ENCODE measurements at places on chromosomes 2 and 18.

- DNase-seq = no peak
Observed at GRCh38 chr18:63237881-63238692, 81.5 kb downstream of the BCL2 start.

GRCh38 chr18:41268271-41268670, 686.8 kb upstream of the PIK3C3 start:
- no peak for DNase-seq

- DNase-seq = no peak
Observed at GRCh38 chr2:118967124-118967880, 25.3 kb downstream of the MARCO start.

DNA sequence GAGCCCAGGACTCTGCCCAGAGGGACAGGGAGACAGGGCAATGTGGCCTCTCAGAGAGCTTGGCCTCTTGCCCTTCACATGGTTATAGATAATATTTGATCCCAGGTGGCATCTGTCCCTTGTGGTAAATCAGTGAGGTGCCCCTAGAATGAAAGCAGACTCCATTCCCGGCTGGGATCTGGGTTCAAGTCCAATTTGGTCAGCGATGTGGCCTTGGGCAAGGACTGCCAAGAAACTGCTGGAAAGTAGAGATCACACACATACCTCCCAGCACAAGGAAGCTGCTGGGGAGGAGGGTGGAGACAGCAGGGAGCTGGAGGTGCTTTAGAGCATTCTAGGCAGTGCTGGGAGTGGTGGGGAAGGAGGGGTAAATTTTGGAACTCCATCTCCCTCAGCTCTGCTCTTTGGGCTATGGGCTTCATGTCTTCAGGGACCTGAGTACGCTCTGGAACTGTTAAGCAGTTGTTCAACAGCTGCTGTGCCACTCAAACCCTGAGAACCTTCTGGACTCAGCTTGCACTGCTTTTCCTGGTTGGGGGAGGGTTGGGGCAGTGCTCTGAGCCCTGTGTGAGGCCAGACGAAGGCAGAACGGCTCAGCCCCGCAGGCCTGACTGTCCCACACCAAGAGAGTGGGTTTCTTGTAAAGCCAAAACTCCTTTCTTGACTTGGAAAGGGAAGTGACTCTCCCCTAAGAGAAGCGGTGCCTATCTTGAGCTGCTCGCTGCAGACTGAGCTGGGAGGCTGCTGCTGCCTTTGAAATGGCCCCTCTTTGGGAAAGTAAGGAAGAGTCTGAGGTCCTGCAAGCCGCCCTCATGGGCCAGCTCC, 23.0 kb downstream of the INPP5D start:
- DNase-seq = no peak

GRCh38 chr2:104866122-104866864, 12.4 kb downstream of the POU3F3 start:
- no peak for DNase-seq

DNA sequence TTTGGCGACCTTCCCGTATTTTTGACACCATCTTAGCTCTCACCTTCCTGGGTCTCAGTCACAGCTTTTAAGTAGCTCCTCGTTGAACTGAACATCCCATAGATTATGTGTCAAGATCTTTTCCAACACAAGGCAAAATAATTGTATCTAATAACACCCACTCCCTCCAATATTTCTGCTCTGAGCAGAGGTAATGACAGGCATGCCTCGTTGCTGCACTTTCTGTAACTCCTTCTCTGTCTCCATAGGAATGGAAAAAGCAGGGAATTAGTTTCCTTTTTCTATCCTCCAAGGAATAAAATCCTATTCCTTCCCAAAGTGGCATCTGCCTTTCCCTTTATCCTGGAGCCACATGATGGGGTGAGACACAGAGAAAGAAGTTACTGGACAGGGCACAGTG, 174.0 kb upstream of the CDH20 start:
- no peak for DNase-seq

- DNase-seq = no peak
Observed at GRCh38 chr2:16430846-16431245, 234.8 kb downstream of the CYRIA start.

- DNase-seq = no peak
Observed at GRCh38 chr2:223029287-223029686, 22.7 kb upstream of the KCNE4 start.

DNA sequence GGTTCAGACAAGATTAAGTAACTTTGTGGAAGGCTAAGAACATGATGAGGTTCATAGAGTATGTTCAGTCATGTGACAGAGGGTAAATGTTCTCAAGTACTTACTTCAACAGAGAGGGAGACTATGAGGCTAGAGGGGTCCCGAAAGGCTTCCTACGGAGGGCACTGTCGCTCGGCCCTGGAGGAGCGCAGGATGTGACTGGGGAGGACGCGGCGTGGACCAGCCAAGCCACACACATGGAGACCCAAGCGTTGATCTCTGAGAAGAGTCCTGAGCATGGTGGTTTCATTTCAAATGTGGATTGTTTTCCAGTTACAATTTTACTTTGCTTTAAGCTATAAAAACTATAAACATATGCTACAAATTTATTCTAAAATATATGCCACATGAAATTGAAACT, 227.5 kb downstream of the PTGR3 start:
- DNase-seq = no peak

DNA sequence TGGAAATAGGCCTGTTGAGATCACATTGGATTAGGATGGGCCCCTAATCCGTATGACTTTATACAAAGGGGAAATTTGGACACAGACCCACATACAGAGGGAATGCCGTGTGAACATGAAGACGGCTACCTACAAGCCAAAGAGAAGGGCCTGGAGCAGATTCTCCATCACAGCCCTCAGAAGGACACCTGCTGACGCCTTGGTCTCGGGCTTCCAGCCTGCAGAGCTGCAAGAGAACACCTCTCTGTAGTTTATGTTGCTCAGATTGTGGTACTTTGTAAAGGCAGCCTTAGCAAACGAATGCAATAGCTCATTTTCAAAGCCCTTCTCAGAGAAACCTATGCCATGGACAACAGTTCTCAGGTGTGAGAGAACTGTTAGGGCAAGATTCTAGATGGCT, 86.1 kb downstream of the LONRF2 start:
- DNase-seq = no peak

DNA sequence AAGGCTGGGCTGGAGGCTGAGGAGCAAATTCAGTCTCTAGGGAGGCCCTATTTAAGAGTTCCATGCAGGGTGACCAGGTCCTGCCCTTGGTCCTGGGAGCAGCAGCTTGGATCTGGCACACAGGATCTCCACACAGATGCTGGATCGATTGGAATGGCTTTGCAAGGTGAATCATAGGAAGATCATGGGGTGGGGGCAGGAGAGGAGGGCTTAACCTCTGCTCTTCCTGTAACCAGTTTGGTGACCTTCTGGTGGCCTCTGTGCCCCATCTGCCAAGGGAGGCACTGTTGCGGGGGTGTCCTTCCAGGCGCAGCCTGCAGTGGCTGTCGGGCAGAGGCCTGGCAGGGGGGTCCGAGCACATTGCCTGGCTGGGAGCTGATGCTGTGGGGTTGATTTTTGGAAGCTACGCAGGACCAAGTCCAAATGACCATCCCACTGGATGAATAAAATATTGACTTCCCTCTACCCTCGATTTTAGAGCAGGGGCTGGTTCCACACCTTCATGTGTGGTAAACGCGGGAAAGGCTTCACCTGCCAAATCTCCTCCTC, 79.7 kb downstream of the EDAR start:
- no peak for DNase-seq

DNA sequence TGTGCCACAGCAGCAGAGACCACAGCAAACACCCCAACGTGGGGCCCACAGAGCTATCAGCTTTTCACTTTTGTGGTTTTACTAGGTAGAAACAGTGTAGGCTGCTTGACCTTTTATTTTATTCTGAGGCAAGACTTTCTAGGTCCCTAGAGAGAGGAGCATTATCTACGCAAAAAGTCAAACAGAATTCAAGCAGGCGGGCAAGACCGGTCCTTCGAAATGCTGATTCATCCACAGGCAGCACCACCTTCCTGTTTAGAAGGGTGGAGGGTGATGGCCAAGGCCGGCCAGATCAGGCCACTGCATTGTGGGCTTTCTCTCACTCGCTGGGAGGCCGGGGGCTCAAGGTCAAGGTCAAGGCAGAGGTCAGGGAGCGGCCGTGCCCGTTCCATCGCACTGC, 573.0 kb downstream of the GALR1 start:
- DNase-seq = no peak

DNA sequence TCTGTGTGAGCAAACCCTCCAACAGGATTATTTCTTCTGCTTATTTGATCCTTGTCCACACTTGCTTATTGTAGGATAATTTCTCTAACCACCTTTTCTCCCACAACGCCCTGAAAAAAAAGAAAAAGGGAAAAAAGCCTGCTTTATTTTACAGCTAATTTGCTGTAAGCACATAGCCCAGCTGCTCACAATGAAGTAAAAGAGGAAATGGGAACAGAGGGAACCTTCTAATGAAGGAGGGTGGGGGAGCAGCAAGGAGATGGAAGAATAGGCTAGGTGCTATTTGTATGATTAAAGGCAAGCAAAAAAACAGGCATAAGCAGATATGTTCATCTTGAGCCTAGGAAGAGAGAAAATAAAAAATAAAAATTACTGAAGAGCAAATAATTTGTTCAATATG, 331.6 kb downstream of the TXNL1 start:
- DNase-seq = no peak

DNA sequence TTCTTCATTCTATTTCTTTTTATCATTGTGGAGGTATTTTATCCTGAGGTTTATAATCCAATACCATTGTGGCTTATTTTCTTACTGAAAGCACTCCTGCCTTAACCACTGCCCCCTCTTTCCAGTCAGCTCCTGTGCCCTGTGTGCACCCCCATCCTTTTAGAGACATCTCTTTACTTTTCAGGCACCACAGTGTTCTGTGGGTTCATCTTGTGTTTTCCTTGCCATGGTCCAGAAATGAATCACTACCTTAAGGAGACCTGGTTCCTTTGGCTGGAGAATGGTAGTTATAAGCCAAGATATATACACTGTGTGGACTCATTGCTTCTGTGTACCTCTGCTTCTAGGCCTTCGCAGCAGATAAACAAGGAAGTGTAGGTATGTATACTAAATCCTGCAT, 278.3 kb downstream of the PTGR3 start:
- DNase-seq = no peak

DNA sequence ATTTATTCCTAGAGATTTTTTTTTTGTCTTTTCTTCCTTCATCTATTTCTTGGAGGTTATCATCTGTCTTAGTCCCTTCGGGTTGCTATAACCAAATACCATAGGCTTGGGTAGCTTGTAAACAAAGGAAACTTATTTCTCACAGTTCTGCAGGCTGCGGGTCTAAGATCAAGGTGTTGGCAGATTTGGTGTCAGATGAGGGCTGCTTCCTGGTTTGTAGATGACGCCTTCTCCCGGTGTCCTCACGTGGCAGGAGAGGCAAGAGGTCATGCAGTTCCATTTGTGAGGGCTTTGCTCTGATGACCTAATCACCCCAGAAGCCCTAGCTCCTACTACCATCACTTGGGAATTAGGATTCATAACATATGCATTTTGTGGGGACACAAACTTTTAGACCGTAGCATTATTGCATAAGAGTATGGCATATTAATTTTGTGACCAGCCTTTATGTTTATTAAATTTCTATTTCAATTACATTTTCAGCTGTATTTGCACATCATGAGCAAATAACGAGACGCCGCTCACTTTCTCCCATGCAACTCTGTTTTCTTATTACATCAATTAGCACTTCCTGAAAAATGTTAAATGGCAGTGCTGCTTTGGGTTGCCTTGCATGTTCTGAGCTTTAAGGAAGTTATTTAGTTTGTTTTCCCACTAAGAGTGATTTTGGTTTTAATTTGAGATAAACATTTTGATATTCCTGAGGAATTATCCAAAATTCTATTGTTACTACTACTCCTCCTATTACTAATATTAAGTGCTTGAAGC, 246.4 kb upstream of the HDAC4 start:
- DNase-seq = no peak

- DNase-seq = no peak
Observed at GRCh38 chr2:187208199-187208785, 239.8 kb downstream of the CALCRL start.

- DNase-seq = no peak
Observed at GRCh38 chr18:24958001-24958400, 394.0 kb downstream of the ZNF521 start.

DNA sequence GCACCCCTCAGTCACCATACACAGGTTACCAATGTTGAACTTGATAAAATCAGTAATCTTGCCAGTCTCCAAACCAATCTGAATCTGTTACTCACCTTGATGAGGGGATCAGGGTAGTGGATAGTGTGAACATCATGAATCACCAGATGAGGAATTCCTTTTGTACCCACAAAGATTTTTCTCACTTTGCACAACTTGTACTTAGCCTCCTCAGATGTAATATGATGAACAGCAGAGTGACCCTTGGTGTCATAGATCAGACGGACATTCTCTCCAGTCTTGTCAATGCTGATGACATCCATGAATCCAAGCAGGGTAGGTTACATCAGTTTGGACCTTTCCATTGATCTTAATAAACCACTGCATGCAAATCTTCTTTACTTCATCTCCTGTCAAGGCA, 54.7 kb downstream of the MDH1 start:
- DNase-seq = no peak

- DNase-seq = no peak
Observed at GRCh38 chr2:75574106-75574505, 13.4 kb upstream of the EVA1A start.

DNA sequence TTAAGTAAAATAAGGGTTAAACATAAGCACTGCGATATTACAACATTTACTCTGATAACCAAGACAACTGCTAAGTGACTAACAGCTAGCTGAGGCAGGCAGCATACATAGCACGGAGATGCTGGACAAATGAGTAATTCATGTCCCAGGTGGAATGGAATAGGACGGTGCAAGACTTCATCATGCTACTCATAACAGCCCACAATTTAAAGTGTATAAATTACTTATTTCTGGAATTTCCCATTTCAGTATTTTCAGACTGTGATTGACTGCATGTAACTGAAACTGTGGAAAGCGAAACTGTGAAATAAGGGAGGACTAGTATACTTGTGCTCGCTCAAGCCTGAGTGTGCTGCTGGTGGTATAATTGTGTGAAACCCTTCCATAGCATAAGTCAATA, 12.9 kb downstream of the IER3IP1 start:
- DNase-seq = no peak

- DNase-seq = no peak
Observed at GRCh38 chr2:7180638-7181370, 263.6 kb downstream of the RNF144A start.

GRCh38 chr2:106096299-106097037, 97.6 kb downstream of the UXS1 start:
- no peak for DNase-seq

- DNase-seq = peak; percentile 67
Observed at GRCh38 chr2:96868555-96869280, 1.2 kb downstream of the SEMA4C start.

- no peak for DNase-seq
Observed at GRCh38 chr2:38075507-38076151, at the start of gene CYP1B1. Gene CYP1B1 (minus strand): TSS chr2:38076151. CDS start chr2:38075388, 763 bp downstream.

All from NCI-H1105 (cell line).